ENCODE measurements at places on chromosomes 7 and 10. TPM values are rescaled to one million over a fixed set of nuclear protein-coding genes. Genes with fewer than 3 reads are reported as not detected.

The GPR146 gene
- total RNA-seq, result 9.1 TPM

The ZNF398 gene
- total RNA-seq, result 14.1 TPM

The MBL2 gene
- not detected for total RNA-seq

The VENTX gene
- not detected for total RNA-seq

Measured in thoracic aorta endothelial cell (primary cell).